Activated T-helper 1 cell treated with Interleukin-2 at 50 U/mL for 16 hours (primary cell): ENCODE measurements at places on chromosomes 3 and 15.

GRCh38 chr3:196339044-196339443, 856 bp upstream of the TM4SF19 start:
- DNase-seq, result no peak

- no peak for DNase-seq
These were observed 21.6 kb downstream of the PDIA5 start for GRCh38 chr3:123088387-123088786.

DNA sequence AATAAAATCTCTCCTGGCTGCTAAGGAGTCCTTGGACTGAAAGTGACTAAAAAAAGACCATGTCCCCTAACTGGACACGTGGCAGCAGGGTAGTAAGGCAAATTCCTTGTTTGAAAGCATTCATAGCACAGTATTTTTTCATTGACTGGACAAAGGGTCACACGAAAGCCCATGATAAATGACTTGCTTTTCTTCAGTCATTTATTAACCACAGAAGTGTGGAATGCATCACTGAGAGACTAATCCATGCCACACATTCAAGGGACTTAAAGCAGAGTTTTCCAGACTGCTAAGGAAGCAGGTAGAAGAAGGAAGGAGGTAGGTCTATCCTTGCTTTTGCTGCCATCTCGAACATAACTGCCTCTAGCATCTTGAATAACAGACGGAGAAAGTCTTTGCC, 31.2 kb downstream of the CASR start:
- no peak for DNase-seq

GRCh38 chr3:156542101-156543042, 12.5 kb downstream of the SSR3 start:
- DNase-seq, result no peak

DNA sequence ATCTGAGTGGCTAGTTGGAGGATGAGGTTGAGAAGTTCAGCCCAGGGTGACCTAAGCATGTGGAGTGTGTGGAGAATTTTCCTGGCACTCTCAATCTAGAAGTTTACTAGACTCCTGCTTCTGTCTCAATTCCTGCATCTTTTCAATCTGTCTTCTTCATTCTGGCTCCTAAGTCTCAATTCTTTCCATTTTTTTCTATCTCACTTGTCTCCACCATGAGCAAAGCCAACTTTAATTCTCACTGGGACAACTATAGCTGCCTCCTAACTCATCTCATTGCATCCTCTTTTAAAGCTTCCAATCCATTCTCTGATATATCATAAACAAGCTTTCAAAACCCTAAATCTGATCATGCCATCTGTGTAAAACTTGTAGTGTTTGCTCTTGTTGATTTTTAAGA, 569.3 kb downstream of the NAALADL2 start:
- no peak for DNase-seq

DNA sequence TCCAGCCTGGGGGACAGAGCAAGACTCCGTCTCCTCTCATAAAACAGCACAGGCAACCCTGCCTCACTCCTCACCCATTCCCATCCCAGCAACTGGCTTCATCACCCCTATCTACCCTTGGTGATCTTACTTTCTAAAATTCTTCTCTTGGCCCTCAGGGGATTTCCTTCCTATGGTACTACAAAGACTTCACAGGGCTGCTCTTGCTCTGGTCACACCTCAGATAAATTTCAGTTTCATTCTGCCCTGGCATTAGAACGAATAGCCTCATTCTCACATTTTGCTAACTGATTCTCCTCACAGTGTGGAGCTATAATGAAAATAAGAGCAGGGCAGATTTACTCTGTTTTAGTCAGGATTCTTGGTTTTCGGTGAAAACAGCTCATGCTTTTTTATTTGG, 22.1 kb upstream of the CRBN start:
- DNase-seq, result no peak

DNA sequence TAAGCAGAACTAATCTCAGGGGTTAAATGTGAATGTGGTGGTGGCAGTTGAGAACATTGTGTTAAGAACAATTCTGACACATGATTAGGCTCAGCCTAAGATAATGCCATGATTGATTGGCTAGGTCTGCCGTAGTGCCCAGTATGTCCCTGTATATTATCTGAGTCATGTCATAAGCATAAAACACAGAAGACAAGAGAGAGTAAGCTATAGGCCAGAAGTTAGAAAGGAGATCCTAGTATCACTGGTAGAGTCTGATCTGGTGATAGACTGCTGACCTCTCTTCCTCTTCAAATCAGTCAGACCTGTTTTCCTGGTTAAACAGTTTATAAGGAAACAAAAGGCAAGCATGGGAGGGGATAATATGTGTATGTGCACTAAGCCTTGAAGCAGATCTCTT, 30.1 kb upstream of the ATP8B4 start:
- DNase-seq, result no peak

- no peak for DNase-seq
These were observed 149.1 kb downstream of the NFKBIZ start for GRCh38 chr3:101998256-101998926.

GRCh38 chr3:185959609-185960521, 22.1 kb upstream of the TRA2B start:
- DNase-seq, result no peak

DNA sequence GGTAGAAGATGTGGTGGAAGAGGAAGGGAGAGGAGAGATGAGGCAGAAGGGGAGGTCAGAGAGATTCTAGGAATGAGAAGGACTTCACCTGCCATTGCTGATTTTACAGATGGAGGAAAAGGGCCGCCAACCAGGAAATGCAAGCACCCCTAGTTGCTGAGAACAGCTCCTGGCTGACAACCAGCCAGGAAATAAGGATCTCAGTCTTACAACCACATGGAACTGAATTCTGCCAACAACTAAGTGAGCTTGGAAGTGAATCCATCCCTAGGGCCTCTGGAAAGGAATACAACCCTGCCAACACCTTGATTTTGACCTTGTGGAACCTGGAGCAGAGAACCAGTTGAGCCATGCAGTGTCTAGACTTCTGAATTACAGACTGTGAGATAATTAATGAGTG, 86.6 kb downstream of the EDEM1 start:
- no peak for DNase-seq

- no peak for DNase-seq
These were observed 202.2 kb upstream of the BHLHE40 start for GRCh38 chr3:4776980-4777581.

DNA sequence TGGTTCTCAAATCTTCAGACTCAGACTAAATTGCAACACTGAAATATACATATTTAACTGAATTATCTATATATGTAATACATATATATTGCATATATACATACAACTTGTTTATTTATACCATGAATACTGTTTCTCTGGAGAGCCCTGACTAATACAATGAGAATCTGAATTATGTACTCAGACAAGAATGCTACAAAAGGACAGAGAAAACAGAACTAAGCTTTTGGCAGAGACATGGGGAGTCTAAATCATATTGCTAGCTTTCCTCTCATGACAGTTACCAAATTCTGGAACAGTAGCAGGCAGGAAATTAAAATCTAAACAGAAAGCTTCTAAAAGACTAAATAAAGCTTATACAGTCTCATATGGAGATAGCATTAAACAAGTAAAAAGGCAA, 142.4 kb upstream of the KCNMB2 start:
- DNase-seq, result no peak
